ENCODE measurements at places on chromosomes 3 and 15.
A peak's percentile ranks its signal among the peaks of the same experiment; 100 is the strongest.

DNA sequence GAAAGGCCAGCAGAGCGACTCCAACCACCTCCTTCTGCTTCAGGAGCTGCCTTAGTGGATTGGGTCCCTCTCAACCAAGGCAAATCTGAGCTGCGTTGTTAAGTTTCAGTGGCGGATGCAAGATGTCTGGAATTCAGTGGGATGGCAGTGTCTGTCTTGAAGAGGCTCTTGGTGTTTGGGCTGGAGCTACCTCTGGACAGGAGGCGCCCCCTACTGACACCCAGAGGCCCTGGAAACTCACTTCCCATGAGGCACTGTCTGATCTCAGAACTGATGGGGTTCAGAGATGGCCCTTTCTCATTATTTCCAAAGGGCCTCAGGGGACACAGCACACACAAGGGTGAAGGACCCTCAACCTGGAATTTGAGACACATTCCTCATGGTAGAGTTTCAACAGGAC, 6.0 kb upstream of the SLC28A1 start:
- peak; percentile 97 for ATAC-seq

DNA sequence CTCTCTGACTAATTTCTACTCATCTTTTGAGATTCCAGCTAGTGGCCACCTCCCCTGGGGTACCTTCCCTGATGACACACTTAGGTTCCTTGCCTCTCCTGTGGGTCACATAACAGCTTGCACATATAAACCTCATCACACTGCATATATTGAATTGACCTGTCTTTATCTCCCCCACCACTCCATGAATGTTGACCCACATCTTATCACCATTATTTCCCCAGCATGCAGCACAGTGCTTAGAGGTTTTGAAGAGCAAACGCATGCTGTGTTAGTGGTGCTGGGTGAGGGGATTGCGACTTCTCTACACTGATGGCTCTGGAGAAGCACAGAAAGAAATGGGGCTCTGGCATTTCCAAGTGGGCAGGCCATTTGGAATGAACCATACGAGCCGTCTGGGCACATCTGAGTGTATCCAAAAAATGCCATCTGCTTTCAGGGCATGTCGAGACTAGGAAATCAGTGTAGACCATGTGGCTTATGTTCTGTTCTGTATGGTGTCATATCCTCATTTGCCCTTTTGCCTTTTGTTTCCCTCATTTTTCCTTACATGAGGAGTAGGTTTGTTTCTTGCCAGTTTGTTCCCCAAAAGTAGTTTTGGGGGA, 333.2 kb upstream of the TRIM42 start:
- ATAC-seq = no peak

DNA sequence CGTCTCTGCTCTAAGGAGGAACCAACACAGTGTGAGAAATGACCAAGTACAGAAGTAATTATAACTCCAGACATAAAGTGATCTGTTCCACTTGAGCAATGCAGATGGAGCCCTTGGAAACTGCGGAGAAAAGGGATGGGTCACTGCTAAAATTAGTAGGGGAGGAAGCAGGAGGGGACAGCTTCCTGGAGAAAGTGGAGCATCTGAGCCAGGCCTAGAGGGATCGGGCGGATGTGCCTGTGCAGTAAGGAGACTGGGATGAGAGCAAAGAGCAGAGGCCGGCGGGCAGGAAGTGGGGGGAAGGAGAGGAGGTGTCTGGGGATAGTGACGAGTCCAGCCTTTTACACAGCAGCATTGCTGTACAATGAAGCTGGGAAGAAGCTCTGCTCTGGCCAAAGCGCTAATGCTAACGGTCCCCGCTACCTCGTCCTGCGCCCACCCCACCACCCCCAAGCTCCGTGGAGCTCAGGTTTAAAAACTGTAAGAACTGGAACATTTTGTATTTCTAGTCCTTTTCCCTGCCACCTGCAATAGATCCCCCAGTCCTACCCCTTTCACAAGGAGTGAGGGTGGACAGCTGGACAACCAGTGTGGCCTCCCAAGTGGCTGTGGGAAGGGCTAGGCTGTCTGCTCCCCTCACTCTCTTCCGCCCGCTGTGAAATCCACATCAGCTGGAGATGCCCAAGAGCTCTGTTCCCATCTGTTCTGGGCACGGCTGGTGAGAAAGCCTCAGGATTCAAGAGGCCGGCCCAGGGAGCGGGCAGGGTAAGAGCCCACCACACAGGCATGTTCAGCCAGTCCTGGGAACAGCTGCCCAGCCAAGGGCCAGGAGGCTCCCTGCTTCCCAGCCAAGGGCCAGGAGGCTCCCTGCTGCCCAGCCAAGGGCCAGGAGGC, 53.0 kb upstream of the HES1 start:
- ATAC-seq = no peak

DNA sequence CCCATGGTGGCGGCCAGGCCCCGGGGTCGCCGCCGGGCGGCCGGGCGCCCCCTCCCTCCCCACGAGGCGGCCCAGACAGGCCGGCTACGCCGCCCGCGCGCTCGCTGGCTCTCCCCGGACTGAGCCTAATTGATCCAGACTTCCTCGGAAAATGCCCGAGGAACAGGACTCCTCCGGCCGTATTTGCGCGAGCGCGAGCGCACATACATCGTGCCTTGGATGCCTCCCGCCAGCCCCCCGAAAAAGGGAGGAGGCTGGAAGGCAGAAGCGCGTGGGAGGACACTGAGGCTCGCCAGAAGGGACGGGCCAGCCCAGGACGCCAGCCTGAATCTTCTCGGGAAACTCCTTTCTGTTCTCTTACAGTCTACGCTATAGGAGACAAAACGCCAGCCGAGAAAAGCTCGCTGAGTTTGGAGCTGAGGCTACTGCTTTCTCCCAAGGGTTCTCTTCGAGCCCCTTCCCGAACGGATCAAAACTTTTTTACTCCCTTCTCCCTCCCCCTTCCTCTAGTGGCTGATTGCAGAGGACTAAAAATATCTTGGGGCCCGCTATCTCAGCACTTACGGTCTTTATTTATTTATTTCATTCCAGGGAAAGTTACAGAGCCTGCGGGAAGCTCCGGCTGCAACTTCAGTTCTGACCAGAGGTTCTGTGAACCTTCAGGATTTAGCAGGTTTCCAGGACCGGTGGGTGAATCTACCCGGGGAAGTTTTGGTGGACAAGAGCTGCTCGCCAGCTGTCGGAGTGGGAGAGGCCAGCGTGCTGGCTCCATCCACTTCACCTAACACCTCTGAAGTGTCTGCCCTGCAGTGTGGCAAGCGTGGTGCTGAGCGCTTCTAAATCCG, at the start of gene PDZRN3:
PDZRN3 (minus strand) TSS at position 121 of the 845 bp plus-strand sequence.
- peak; percentile 81 for ATAC-seq

DNA sequence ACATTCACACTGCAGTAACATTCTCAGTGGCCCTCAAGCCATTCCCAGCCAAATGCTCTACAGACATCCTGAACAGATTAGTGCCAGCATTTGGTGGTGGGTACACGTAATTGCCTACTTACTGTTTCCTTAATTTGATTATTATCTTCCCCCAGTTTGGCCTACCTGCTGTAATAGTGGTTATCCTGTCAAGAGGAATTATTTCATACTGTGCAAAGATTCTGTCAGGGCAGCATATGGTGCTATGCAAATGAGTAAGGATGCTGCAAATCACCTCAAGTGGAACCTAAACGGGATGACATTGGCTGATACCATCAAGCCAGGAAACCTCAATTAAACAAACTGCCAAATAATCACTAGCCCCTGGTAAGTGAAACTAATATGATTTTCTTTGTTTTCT, 88.7 kb downstream of the SEMA6D start:
- ATAC-seq = peak; percentile 35

GRCh38 chr15:69812861-69813261, 284.9 kb downstream of the TLE3 start:
- ATAC-seq = no peak

- no peak for ATAC-seq
Observed at GRCh38 chr3:3648988-3649679, 150.1 kb upstream of the LRRN1 start.

DNA sequence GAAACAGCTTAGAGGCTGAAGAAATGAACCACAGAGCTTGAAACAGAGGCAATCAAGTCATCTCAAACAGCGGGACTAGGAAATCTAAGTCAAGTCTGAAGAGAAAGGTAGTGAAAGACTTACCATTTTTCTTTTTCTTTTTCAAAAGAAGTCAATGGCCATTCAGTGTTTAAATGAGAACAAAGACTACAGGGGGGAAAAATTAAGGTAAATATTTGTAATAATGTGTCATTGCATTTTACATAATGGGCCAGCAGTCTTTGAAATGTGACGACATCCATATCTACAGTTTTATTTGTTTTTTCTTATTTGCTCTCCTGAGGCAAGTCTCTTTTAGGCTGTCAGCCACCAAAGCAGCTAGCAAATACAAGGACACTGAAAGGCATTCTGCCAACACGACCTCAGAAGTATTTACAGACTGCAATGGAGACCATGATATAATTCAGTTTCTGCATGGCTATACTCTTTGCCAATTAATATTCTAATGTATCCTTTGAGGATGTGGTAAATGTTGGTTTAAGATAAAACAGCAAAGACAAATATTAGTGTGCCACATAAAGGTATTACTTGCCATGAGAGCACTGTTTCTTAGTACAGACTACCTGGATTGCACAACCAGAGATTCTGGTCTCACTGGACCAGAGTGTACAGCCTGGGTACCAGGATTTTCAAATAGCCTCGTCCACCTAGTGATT, 307.0 kb upstream of the THBS1 start:
- no peak for ATAC-seq

GRCh38 chr15:78638658-78639314, 2.2 kb downstream of the CHRNB4 start:
- ATAC-seq = peak; percentile 84

GRCh38 chr3:181230258-181230657, 240.7 kb upstream of the DNAJC19 start:
- no peak for ATAC-seq

- peak; percentile 26 for ATAC-seq
Observed at GRCh38 chr15:29749365-29750086, 72.7 kb downstream of the TJP1 start.

- ATAC-seq = no peak
Observed at GRCh38 chr3:170534227-170534626, 51.6 kb downstream of the SLC7A14 start.

GRCh38 chr3:169659096-169659819, 4.3 kb downstream of the MECOM start:
- ATAC-seq = no peak

GRCh38 chr3:12409684-12410596, 74.3 kb upstream of the TSEN2 start:
- ATAC-seq = no peak

GRCh38 chr3:102512734-102513504, 78.1 kb downstream of the ZPLD1 start:
- ATAC-seq = peak; percentile 93

DNA sequence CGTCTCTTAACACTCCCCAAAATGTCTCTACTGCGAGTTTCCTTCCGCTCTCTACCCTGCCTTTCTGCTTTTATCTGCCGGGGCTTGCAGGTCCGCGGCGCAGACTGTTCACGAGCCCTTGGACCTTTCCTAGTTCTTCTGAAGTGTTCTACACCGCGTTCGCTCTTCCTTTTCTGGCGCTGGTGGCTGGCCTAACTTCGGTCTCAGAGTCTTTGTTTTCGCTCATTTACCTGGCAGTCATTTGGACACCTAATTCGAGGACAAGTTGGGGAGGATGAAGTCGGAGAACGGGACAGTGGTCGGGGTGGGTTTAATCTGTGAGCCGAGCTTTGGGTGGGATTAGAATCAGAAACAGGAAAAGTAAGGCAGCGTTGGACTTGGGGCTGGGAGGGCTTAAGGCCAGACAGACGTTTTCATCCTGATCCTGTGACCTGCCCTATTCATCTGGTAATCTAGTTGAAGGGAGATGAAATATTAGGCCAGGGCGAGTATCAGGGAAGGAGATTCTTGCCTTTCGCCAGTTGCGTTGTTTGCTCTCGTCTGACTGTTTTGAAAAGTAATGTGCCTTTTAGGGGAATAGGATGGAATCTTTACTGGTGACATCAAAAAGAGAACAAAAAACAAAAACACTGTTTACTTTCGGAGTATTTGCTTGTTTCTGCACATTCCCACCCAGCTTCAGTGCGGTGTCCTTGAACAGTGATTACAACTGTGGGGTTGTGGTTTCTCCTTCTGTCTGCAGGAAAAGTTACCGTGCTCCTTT, 1.8 kb downstream of the DIPK2A start:
- ATAC-seq = no peak

DNA sequence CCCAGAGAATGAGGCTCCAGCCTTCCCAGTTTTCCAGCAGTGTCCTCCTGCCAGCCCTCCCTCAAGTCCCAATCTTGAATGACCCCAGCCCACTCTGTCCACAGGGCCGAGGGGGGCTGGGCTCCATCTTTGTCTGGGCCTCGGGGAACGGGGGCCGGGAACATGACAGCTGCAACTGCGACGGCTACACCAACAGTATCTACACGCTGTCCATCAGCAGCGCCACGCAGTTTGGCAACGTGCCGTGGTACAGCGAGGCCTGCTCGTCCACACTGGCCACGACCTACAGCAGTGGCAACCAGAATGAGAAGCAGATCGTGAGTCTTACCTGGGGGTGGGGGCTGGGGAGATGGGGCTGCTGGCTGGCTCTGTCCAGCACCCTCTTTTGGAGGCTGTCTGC, 5.6 kb upstream of the FES start:
- no peak for ATAC-seq

- peak; percentile 60 for ATAC-seq
Observed at GRCh38 chr3:143331350-143331749, 211.8 kb downstream of the CHST2 start.

DNA sequence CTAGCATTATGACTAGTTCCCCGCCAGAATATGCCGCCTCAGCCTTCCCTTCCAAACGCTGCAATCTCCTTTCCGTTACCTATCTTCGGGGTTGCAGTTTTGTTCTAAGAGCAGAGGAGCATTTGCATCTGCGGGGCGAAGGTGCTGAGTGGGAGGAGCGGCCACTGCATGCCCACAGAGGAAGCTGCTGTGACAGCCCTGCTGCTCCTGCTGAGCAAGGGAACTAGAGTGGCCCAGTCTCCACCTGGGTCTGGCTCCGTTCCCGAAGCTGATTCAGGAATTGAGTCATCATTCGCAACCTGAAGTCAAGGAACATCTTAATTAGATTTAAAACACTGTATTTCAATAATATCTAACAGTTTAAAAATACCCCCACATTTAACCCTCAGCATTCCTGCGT, 98.2 kb upstream of the TJP1 start:
- ATAC-seq = no peak

- ATAC-seq = no peak
Observed at GRCh38 chr3:100702082-100702979, 7.0 kb upstream of the TFG start.

DNA sequence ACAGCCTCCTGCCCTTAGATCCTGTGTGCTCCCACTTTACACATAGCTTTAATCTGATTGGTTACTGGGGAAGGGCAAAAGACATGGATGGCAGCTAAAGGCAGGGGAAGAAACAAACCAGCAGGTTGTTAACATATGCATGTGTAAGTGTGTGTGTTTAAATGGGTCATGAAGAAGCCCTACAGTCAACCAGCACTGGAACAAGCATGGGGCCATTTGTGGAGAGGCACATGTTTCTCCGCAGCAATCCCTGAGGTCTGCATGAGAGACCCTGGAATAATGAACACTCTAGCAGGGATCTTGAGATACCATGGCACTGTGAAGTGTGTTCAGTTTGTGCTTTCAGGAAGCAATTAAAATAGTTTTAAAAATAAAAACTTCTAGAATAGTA, 6.0 kb downstream of the KLF13 start:
- ATAC-seq = no peak

DNA sequence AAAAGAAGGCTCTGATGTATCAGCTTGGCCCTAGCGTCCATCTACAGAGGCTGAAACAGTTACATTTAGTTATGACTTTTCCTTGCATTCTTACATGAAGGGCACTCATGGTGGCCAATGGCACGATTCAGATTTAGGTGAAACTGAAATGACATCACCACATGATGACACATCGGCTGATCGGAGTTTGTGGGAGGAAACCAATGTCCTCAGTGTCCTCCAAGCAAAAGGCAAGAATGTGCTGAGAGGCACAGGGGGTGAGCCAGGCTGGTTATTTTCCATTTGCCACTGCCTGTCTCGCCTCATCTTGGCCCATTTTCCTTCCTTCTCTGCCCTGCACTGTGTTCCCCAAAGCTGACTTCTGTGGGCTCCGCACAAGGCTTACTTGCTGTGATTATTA, 34.4 kb downstream of the TARS3 start:
- no peak for ATAC-seq

Measured in SK-N-SH treated with all-trans-retinoic acid at 6 μM for 48 hours (cell line).